ENCODE measurements at places on chromosomes 12 and 14. TPM values are rescaled to one million over a fixed set of nuclear protein-coding genes. Genes with fewer than 3 reads are reported as not detected.

DNA sequence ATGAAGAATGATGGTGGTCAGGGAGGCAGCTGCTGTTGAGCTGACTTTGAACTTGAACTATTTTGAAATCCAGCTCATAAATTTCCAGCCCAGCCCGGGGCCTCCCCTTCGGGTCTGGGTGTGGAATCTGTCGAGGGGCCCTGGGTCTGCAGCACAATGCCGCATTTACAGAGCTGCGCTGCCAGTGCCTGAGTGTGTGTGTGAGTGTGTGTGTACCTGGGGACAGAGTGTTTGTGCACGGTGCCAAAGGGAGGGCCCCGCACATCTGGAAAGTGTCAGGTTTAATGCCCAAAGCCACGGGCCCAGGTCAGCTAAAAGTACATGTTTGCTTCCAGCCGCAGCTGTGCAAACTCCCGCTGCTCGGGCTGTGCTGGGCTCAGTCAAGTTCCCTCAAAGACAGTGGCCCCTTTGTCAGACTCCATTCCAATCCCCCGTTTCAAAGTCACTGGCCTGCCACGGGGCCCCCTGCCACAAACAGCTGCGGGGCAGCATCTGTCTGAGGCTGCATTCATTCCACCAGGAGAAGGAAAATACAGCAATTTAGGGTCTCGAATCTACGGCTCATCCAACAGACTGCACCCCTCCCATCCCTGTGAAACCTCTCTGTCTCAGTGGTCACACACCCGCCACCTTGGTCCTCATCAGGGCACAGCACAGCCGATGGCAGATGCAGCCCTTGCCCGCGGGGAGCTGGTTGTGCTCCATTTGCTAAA, 16.3 kb upstream of the RFLNA start:
- peaks cover 3% of the 10 kb centered on the region for H3K4me1 ChIP-seq
- no peak for DNase-seq
- no peak overlapping the region for H3K27ac ChIP-seq
- no peak overlapping the region for H3K4me3 ChIP-seq
- H3K36me3 ChIP-seq: no peaks in the 10 kb centered on the region

- H3K27ac ChIP-seq: peak overlapping the region; percentile 5
- no peak overlapping the region for H3K4me3 ChIP-seq
- H3K27me3 ChIP-seq: no peaks in the 10 kb centered on the region
- DNase-seq: no peak
- no peaks in the 10 kb centered on the region for H3K4me1 ChIP-seq
Measured at GRCh38 chr12:113298861-113299545, 35.9 kb downstream of the SLC8B1 start.

DNA sequence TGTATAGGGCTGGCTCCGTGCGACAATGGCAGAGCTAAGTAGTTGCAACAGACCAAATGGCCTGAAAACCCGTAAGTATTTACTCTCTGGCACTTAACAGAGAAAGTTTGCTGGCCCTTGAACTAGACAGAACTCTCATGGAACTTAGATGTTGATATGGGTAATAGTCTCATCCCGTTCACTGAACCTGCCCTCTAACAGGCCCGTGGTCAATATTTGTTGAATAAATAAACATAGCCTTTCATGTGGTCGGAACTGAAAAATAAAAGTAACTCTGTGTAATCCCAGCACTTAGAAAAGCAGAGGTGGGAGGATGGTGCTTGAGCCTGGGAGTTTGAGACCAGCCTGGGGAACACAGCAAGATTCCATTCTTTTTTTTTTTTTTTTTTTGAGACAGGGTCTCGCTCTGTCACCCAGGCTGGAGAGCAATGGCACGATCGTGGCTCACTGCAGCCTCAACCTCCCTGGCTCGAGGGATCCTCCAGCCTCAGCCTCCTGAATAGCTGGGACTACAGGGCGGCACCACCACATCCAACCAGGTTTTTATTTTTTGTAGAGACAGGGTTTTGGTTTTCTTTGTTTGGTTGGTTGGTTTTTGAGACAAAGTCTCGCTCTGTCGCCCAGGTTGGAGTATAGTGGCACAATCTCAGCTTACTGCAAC, 29.7 kb downstream of the KDM2B start:
- H3K36me3 ChIP-seq: peaks cover 22% of the 10 kb centered on the region
- H3K27me3 ChIP-seq: no peaks in the 10 kb centered on the region
- no peak overlapping the region for H3K4me3 ChIP-seq
- H3K4me1 ChIP-seq: no peaks in the 10 kb centered on the region

DNA sequence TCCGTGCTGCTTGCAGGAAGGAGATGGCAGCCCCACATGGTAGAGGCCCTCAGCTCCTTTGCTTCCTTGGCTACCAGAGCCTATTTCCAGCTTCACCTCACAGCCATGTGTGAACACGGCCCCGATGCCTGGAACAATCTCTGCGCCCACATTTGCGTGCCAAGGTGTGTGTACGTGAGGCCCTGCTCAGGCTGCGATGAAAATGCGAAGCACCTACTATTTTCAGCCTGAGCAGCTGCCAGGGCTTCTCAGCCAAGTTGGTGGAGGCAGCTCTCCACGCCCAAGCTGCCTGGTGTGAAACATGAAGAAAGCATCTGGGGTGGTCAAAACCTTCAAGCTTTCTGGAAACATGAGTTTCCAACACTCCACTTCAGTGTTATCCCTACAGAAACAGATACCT, 177.8 kb upstream of the EGLN3 start:
- DNase-seq: no peak
- no peak overlapping the region for H3K4me3 ChIP-seq
- no peaks in the 10 kb centered on the region for H3K27me3 ChIP-seq
- H3K4me1 ChIP-seq: no peaks in the 10 kb centered on the region
- no peak overlapping the region for H3K27ac ChIP-seq
- H3K36me3 ChIP-seq: no peaks in the 10 kb centered on the region

DNA sequence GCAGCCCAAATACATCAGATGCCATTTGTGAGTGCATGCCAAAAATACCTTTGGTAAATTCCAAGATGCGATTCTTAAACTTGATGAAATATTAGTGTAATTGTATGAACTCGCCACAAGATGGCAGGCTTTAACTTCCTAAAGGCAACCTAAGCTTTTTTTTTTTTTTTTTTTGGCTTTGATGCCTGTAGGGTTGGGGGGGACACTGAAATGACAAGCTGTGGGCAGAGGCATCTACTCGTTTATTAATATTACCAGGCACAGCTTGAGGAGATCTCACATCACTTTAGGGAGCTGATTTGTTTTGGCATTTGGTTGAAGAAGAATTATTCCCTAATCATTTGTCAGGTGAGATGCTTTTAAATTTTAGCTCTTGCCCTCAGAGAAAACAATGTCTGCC, 126.7 kb upstream of the CCDC196 start:
- peak; percentile 7 for DNase-seq
- H3K4me1 ChIP-seq: no peaks in the 10 kb centered on the region
- no peaks in the 10 kb centered on the region for H3K27me3 ChIP-seq
- H3K27ac ChIP-seq: no peak overlapping the region
- no peak overlapping the region for H3K4me3 ChIP-seq

DNA sequence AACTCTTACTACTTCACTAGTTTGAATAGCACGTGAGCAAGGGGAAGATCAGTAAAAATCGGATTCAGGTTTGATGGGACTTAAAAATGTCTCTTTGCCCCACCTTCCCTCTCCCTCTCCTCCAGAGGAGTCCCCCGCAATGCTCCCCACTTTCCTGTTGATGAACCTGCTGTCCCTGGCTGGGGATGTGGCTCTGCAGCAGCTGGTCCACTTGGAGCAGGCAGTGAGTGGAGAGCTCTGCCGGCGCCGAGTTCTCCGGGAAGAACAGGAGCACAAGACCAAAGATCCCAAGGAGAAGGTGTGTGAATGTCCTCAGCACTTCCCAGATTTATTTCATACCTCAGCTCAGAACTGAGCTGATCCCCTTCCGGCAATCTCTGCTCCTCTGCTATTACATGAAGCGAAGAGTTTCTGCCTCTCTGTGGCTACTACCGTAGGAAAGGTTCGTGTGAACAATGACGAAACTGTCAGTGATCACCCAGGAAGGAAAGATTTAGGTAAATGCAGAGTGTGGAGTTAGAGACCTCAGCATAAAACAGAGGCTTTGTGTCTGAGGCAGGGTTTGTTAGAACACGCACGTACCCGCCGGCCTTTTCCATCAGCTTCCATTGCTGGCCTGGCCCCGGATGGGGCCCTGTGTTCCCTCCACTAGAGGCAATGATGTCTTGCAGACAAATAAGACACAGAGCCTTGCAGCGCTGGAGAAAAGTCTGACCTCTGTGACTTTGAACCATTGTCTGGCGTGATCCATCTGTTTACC, 7.4 kb upstream of the GAPDH start:
- H3K4me1 ChIP-seq: peaks cover 3% of the 10 kb centered on the region
- H3K27ac ChIP-seq: no peak overlapping the region
- H3K36me3 ChIP-seq: peaks cover 94% of the 10 kb centered on the region
- no peaks in the 10 kb centered on the region for H3K27me3 ChIP-seq
- H3K4me3 ChIP-seq: no peak overlapping the region

Gene RIC8B
- total RNA-seq: 16.0 TPM

Gene AQP2
- total RNA-seq: not detected

- no peaks in the 10 kb centered on the region for H3K27me3 ChIP-seq
- DNase-seq: no peak
- H3K4me3 ChIP-seq: no peak overlapping the region
- no peaks in the 10 kb centered on the region for H3K36me3 ChIP-seq
- H3K4me1 ChIP-seq: no peaks in the 10 kb centered on the region
- H3K27ac ChIP-seq: no peak overlapping the region
Measured at GRCh38 chr14:104093366-104094055, 8.0 kb downstream of the ASPG start.

DNA sequence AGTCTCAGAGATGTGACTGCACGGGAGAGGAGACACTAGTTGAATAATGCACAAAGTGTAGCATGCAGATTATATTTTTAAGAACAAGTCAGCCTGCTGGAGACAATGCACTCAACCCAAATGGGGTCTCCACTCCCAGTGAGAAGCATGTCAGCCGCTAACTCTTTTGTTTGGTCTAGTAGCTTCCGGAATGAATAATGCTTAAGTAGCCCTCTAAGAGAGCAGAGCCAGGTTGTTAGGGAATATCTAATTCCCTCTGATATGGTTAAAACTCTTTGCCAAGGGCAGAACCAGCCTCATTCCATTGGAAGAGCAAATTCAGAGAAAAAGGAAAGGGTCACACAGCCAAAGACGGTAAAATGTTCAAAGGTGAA, 80.4 kb downstream of the DAD1 start:
- peak overlapping the region; percentile 90 for H3K4me3 ChIP-seq
- H3K36me3 ChIP-seq: peaks cover 41% of the 10 kb centered on the region
- H3K4me1 ChIP-seq: peaks cover 86% of the 10 kb centered on the region
- H3K27ac ChIP-seq: peak overlapping the region; percentile 99
- DNase-seq: no peak
- no peaks in the 10 kb centered on the region for H3K27me3 ChIP-seq

DNA sequence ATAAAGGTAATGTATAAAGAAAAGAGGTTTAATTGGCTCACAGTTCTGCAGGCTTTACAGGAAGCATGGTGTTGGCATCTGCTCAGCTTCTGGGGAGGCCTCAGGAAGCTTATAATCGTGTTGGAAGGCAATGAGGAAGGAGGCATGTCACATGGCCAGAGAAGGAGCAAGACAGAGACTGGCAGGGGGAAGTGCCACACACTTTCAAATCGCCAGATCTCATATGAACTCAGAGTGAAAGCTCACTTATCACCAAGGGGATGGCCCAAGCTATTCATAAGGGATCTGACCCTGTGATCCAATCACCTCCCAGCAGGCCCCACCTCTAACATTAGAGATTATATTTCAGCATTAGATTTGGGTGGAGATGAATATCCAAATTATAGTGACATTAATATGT, 26.3 kb downstream of the LDHB start:
- no peaks in the 10 kb centered on the region for H3K4me1 ChIP-seq
- no peak overlapping the region for H3K4me3 ChIP-seq
- H3K27ac ChIP-seq: no peak overlapping the region
- peaks cover 26% of the 10 kb centered on the region for H3K36me3 ChIP-seq
- H3K27me3 ChIP-seq: no peaks in the 10 kb centered on the region
- DNase-seq: no peak

- H3K36me3 ChIP-seq: peaks cover 5% of the 10 kb centered on the region
- H3K4me3 ChIP-seq: no peak overlapping the region
- no peak for DNase-seq
- H3K27ac ChIP-seq: no peak overlapping the region
- no peaks in the 10 kb centered on the region for H3K27me3 ChIP-seq
- H3K4me1 ChIP-seq: no peaks in the 10 kb centered on the region
Measured at GRCh38 chr12:22271023-22271422, 63.5 kb downstream of the ST8SIA1 start.

- no peak for DNase-seq
- H3K36me3 ChIP-seq: no peaks in the 10 kb centered on the region
- no peaks in the 10 kb centered on the region for H3K4me1 ChIP-seq
- H3K27ac ChIP-seq: no peak overlapping the region
Measured at GRCh38 chr14:85310491-85311272, 219.3 kb upstream of the FLRT2 start.
